ENCODE measurements at places on chromosomes 7 and 10. TPM values are rescaled to one million over a fixed set of nuclear protein-coding genes. Genes with fewer than 3 reads are reported as not detected.

The TUBAL3 gene
- 0.22 TPM for total RNA-seq

The SLC18A3 gene
- total RNA-seq, result not detected

The AZGP1 gene
- 0.58 TPM for total RNA-seq

The OR2A5 gene
- not detected for total RNA-seq

The MYL10 gene
- not detected for total RNA-seq

The TNS3 gene
- 33.3 TPM for total RNA-seq

The STK32C gene
- total RNA-seq, result 20.7 TPM

The ZNF804B gene
- total RNA-seq, result not detected

The ATP6V0E2 gene
- 8.6 TPM for total RNA-seq

The ENO4 gene
- total RNA-seq, result not detected

The CPA4 gene
- 4.3 TPM for total RNA-seq

The BUD23 gene
- total RNA-seq, result 71.5 TPM

The SKIDA1 gene
- 0.56 TPM for total RNA-seq

GRCh38 chr10:74924251-74924963 lies 98.0 kb downstream of the KAT6B start:
- H3K27me3 ChIP-seq, result no peaks in the 10 kb centered on the region
- DNase-seq, result peak; percentile 91
- H3K36me3 ChIP-seq, result peaks cover 8% of the 10 kb centered on the region
- peak overlapping the region; percentile 58 for H3K4me3 ChIP-seq
- H3K4me1 ChIP-seq, result peaks cover 35% of the 10 kb centered on the region

DNA sequence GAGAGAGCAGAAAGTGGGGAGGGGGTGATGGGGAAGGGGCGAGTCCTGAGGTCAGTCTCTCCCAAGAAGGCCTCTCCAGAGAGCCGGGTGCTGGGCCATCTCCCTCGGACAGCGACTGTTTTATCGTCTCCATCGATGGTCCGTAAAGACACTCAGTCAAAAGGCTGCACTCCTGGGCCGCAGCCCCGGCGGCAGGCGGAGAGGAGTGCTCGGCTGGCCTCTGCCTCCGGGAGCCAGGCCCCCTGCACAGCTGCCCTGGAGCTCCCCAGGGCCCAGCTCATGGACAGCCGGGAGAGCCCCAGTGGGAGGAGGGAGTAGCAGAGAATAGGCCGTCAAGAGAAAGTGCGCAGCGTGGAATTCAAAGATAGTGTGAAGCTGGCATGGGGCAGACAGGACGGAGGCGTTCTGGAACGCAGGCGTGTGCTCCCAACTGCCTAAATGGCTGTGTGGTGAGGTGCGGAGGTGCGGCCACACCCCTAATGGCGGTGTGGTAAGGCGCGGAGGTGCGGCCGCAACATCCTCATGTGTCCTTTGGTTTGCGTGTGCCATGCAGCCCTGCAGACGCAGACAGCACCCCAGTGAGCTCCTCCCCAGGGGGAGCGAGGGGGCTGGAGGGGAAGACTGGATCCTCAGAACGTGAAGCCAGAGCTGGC lies 477.5 kb upstream of the FOXK1 start:
- DNase-seq, result no peak
- no peaks in the 10 kb centered on the region for H3K4me1 ChIP-seq
- H3K27ac ChIP-seq, result no peak overlapping the region
- no peak overlapping the region for H3K4me3 ChIP-seq

- H3K4me1 ChIP-seq, result peaks cover 9% of the 10 kb centered on the region
- H3K4me3 ChIP-seq, result no peak overlapping the region
- H3K36me3 ChIP-seq, result no peaks in the 10 kb centered on the region
- DNase-seq, result no peak
- H3K27ac ChIP-seq, result no peak overlapping the region
- H3K27me3 ChIP-seq, result no peaks in the 10 kb centered on the region
These were observed 3.3 kb upstream of the CYP51A1 start for GRCh38 chr7:92137557-92137956.

GRCh38 chr10:130719448-130719752 lies 583.2 kb downstream of the GLRX3 start:
- H3K27me3 ChIP-seq, result no peaks in the 10 kb centered on the region
- DNase-seq, result no peak
- H3K4me1 ChIP-seq, result no peaks in the 10 kb centered on the region
- no peak overlapping the region for H3K27ac ChIP-seq

- no peak overlapping the region for H3K27ac ChIP-seq
- H3K4me1 ChIP-seq, result peaks cover 19% of the 10 kb centered on the region
- H3K36me3 ChIP-seq, result no peaks in the 10 kb centered on the region
- no peak for DNase-seq
- H3K4me3 ChIP-seq, result no peak overlapping the region
These were observed 315.3 kb downstream of the SNX13 start for GRCh38 chr7:17625043-17625442.

DNA sequence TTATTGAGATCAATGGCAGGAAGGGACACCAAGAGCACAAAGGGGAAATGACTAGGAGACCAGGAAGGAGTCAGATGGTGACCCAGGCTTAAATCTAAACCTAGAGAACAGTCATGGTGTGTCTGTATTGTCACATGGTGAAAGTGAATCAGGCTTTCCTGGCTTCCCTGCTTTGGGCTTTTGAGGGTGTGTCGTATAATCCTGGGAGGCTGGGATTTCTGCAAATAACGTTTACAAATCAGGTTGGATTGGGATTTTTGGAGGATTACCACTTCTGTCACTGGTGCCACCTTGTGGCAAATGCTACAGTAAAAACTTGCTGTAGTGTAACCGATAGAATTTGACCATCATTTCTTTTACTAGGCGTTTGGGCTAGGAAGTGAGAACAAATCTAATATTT lies 502.6 kb downstream of the NRG3 start:
- no peak overlapping the region for H3K4me3 ChIP-seq
- DNase-seq, result peak; percentile 58
- no peak overlapping the region for H3K27ac ChIP-seq

GRCh38 chr10:22823109-22823508 lies 104.7 kb upstream of the ARMC3 start:
- H3K36me3 ChIP-seq, result peaks cover 6% of the 10 kb centered on the region
- peak; percentile 70 for DNase-seq
- H3K4me1 ChIP-seq, result peaks cover 15% of the 10 kb centered on the region
- no peaks in the 10 kb centered on the region for H3K27me3 ChIP-seq
- no peak overlapping the region for H3K4me3 ChIP-seq

DNA sequence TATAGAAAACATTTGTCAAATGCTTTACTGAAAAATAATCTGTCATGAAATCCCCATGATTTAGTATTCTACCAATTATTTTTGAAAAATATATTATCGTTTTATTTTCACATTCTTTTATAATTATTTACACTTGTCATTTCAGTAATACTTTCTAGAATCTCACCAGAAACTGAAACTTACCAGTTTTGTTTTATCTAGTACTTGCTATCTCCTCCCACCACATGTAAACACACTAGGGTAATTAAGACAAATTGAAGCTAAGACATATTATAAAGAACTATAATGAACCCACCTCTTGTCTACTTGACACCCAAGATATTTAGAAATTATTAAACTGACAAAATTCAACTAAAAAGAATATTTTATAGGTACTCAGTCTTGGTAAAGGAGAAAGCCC lies 51.5 kb upstream of the GRM3 start:
- no peak overlapping the region for H3K27ac ChIP-seq
- H3K27me3 ChIP-seq, result peaks cover 52% of the 10 kb centered on the region
- H3K36me3 ChIP-seq, result no peaks in the 10 kb centered on the region
- DNase-seq, result no peak

GRCh38 chr10:12509016-12509793 lies 159.9 kb downstream of the CAMK1D start:
- H3K27me3 ChIP-seq, result no peaks in the 10 kb centered on the region
- no peaks in the 10 kb centered on the region for H3K36me3 ChIP-seq
- H3K4me1 ChIP-seq, result no peaks in the 10 kb centered on the region
- DNase-seq, result no peak

DNA sequence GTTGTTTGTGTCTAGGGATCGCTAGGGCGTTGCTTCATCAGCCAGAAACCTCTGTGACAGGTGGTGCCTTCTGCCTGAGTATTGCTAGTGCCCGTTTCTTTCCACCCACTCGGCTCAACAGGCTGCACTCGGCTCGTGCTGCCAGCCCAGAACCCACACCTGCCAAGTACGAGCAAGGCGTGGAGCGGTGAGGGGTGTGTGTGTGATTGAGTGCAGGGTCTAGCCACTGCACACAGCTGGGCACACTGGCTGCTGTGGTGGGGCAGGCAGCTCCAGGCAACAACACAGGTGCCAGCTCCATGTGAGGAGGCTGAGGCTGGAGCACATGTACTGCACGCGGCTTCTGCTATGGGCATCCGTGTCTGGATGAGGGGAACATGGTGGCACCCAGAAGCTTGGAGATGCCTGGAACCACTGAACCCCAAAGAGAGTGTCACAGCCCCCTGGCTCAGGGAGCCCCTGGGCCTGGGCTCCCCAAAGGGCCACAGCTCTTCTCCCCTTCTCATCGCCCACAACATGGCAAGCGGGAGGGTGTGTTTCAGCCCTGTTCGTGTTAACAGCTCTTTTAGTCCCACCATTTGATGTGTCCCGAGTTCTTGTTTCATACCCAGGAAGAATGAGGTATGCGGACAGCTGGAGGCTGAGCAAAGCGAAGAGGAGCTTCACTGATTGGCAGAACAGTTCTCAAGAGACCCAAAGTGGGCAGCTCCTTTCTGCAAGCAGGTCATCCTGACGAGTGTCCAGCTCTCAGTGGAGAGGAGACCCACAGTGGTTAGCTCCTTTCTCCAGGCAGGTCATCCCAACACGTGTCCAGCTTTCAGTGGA lies 78.1 kb downstream of the HDAC9 start:
- H3K27me3 ChIP-seq, result no peaks in the 10 kb centered on the region
- no peak for DNase-seq
- H3K4me3 ChIP-seq, result no peak overlapping the region
- H3K36me3 ChIP-seq, result peaks cover 6% of the 10 kb centered on the region
- H3K4me1 ChIP-seq, result no peaks in the 10 kb centered on the region

DNA sequence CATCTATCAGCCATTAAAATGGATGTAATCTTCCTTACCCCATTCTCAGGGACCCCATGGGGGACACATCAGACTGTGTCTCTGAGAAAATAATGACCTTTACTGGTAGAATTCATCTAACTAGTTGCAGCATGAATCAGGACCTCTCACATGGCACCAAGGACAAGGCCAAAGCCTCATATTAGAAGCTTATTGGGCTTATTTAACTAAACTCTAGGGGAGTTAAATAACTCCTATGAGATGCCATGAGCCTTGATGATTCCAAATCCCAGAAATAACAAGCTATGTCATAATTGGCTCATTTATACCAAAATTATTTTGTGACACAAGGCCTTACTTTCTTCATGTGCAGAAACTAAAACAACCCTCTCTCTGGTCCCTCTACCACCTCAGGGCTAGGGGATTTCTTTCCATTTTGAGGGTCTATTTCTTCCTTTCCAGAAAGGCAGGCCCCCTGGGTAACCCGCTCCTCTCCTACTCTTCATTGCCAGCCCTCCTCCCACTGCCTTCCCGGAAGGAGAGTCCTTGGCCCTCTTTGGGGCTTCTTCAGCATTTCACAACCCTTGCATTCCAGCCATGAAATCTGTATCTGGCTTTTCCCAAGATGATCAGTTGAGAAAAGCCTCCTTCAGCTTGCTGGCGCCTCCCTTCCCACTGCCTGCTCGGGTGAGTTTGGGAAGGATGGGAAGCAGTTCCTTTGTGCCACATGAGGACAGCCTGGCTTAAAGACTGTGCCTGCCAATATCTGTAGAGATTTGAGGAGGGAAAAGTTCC lies 41.8 kb upstream of the TRIM8 start:
- no peak overlapping the region for H3K4me3 ChIP-seq
- H3K4me1 ChIP-seq, result peaks cover 18% of the 10 kb centered on the region
- no peak for DNase-seq

- H3K27me3 ChIP-seq, result no peaks in the 10 kb centered on the region
- peak; percentile 55 for DNase-seq
- no peak overlapping the region for H3K27ac ChIP-seq
- no peak overlapping the region for H3K4me3 ChIP-seq
- no peaks in the 10 kb centered on the region for H3K4me1 ChIP-seq
These were observed 31.3 kb downstream of the KIN start for GRCh38 chr10:7756360-7756992.

DNA sequence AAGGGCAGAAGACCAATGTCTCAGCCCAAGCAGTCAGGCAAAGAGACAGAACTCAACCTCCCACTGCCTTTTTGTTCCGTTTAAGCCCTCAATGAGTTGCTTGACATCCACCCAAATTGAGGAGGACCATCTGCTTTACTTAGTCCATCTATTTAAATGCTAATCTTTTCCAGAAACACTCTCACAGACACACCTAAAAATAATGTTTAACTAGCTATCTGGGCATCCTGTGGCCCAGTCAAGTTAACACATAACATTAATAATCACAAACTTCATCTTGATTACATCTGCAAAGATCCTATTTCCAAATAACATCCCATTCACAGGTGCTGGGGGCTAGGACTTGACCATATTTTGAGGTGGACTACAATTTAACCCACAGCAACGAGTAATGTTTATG lies 115.7 kb downstream of the RAB11FIP2 start:
- H3K4me1 ChIP-seq, result peaks cover 7% of the 10 kb centered on the region
- no peaks in the 10 kb centered on the region for H3K36me3 ChIP-seq

- H3K4me1 ChIP-seq, result peaks cover 11% of the 10 kb centered on the region
- H3K27ac ChIP-seq, result no peak overlapping the region
- no peak overlapping the region for H3K4me3 ChIP-seq
- no peaks in the 10 kb centered on the region for H3K27me3 ChIP-seq
- DNase-seq, result no peak
These were observed 4.2 kb downstream of the GTPBP4 start for GRCh38 chr10:992467-992866.

DNA sequence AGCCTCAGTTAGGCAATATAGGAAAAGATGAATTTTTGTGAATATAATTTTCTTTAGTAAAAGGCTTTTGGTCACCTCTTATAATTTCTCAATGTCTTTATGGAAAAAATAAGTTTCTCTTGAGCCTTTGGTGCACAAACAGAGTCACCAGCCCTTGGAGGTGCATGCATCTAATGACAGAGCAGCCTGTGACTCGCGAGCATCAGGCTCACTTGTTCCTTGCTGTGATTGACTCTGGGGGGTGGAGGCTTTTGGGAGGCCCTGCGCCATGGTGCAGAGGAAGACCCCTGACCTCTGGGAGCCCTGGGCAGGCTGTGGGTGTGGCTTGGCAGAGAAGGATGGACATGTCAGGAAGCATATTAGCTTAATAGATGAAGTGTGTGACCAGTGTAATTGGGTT lies 60.2 kb downstream of the FIGNL1 start:
- no peak overlapping the region for H3K27ac ChIP-seq
- H3K4me3 ChIP-seq, result no peak overlapping the region
- peaks cover 66% of the 10 kb centered on the region for H3K27me3 ChIP-seq
- H3K4me1 ChIP-seq, result no peaks in the 10 kb centered on the region

GRCh38 chr10:71394926-71395562 lies 1.7 kb upstream of the CDH23 start:
- H3K4me3 ChIP-seq, result no peak overlapping the region
- H3K27me3 ChIP-seq, result peaks cover 58% of the 10 kb centered on the region
- no peaks in the 10 kb centered on the region for H3K4me1 ChIP-seq
- H3K36me3 ChIP-seq, result no peaks in the 10 kb centered on the region

DNA sequence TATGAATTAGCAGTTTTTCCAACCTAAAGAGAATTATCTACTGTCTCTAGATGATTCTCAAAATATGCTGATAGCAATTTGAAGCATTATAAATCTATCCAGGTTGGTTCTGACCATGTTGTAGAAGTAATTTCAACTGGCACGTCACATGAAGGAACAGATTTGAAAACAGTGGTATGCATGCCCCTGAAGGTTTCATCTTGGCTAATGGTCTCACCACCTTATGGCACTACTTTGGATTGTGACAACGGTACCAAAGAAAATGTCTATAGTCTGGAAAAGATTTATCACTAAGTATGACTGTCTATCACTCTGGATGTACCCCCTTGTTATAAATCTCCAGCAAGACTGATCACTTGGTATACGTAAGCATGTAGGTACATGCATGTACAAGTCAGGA lies 723.1 kb upstream of the GALNT17 start:
- no peak overlapping the region for H3K4me3 ChIP-seq
- DNase-seq, result no peak
- H3K27me3 ChIP-seq, result no peaks in the 10 kb centered on the region
- H3K4me1 ChIP-seq, result no peaks in the 10 kb centered on the region
- H3K27ac ChIP-seq, result no peak overlapping the region

Measured in MCF 10A (cell line).